ENCODE measurements at places on chromosomes 2 and 18. TPM values are rescaled to one million over a fixed set of nuclear protein-coding genes. Genes with fewer than 3 reads are reported as not detected.

Gene ANKRD23
- total RNA-seq = 1.3 TPM

Gene PROKR1
- total RNA-seq = not detected

Gene MRPS5
- 30.0 TPM for total RNA-seq

Gene GKN1
- 0.32 TPM for total RNA-seq

Gene DSG2
- 2.6 TPM for total RNA-seq

Gene SLC20A1
- total RNA-seq = 66.0 TPM

Gene TMEM169
- 0.43 TPM for total RNA-seq

Gene AOX1
- total RNA-seq = 57.4 TPM

- DNase-seq = no peak
These were observed 86.1 kb upstream of the SCG2 start for GRCh38 chr2:223688094-223688835.

- no peak for DNase-seq
These were observed 41.7 kb downstream of the NOL10 start for GRCh38 chr2:10647886-10648605.

GRCh38 chr2:220053919-220054318, 426.5 kb downstream of the SLC4A3 start:
- DNase-seq = no peak

- no peak for DNase-seq
These were observed 22.8 kb downstream of the SGPP2 start for GRCh38 chr2:222447131-222447530.

- no peak for DNase-seq
These were observed 122.5 kb downstream of the ARHGAP15 start for GRCh38 chr2:143251681-143252080.

- DNase-seq = no peak
These were observed 416.5 kb upstream of the KCNH7 start for GRCh38 chr2:163255086-163255485.

GRCh38 chr2:55025082-55025481, 25.2 kb downstream of the RTN4 start:
- DNase-seq = no peak

- DNase-seq = no peak
These were observed 38.0 kb downstream of the NPC1 start for GRCh38 chr18:23548275-23548674.

- DNase-seq = peak; percentile 30
These were observed 511.4 kb downstream of the KCNJ3 start for GRCh38 chr2:155209696-155210450.

DNA sequence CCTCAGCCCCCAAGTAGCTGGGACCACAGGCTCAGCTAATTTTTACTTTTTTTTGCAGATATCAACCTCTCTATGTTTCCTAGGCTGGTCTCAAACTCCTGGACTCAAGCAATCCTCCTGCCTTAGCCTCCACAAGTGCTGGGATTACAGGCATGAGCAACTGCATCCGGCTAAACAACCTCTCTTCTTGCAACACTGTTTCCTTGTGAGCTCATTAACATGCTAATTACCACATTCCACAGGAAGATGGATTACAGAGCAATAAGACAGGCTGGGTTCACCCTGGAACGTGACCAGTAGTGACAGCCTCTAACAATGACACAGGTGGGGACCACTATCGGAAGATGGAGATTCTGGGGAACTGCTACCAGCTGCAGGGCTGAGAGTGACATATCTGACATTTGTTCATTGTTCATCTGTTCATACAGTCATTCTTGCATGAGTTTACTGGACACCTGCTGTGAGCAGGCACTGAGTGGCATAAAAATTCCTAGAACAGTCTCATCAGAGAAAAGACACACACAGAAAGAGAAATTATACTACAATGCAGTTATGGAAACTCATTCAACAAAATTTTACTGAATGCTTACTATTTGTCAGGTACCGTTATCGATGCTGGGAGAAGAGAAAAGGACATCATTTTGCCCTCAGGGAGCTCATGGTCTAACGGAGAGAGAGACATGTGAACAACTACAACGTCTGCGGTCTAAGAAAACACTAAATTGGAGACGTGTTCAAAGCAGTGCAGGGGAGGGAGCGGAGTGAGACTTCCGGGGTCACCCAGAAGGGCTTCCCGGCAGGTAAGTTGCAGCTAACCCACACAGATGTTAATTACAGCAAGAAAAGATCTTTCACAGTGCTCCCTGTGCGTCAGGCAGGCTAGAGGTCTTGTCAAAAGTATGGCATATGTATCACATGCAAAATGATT, 37.6 kb downstream of the PROC start:
- no peak for DNase-seq

DNA sequence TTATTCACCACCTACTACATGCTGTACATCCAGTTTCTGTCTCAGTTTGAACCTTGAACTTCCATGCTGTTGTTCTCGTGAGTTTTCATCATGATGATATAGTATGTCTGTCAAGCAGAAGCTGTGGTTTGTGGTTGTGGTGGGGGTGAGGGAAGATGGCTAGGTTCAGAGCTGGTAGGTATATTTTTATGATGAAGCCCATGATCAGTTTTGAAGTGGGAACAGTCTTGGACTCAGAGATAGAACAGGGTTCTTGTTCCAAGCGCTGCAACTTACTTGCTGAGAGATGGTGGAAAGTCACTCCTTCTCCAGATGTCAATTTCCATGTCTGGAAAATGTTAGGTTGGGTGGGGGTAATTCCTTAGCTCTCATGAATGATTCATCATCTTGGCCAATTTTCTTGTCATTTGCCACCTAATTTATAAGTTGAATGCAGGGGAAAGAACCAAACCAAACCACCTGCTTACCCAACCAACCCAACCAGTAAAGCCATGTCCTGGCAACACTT, 21.6 kb downstream of the PMAIP1 start:
- DNase-seq = no peak

GRCh38 chr2:158305501-158305900, 151.1 kb downstream of the CCDC148 start:
- no peak for DNase-seq

GRCh38 chr2:3197308-3197707, 180.3 kb downstream of the EIPR1 start:
- DNase-seq = no peak

DNA sequence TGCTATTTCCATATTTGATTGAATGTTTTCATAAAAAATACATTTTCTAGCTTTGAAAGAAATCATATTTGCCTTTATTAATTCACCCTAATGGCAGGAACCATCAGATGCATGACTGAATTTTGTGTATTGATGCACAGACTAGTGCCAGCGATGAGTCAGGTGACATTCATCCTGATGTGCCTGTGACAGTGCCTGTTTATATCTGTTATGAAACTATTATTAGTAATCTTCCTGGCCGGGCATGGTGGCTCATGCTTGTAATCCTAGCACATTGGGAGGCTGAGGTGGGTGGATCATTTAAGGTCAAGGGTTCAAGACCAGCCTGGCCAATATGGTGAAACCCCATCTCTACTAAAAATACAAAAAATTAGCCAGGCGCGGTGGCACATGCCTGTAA, 170.0 kb downstream of the TSN start:
- no peak for DNase-seq

DNA sequence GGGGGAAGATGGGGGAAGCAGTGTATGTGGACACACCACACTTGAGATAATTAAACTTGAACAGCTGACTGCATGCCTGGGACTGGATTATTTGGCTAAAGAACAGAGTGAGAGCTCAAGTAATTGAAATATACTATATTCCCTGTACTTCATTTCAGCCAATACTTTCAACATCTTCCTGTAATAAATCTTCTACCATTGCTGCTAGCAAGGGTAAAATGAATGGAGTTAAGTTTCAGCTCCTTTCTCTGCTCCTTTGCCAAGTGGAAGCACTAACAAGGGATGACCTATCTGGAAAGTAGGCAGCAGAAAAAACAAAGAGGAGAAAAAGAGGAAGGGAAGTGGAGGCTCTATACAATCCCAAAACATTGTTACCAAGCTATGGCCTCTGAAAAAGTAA, 50.9 kb downstream of the MMADHC start:
- no peak for DNase-seq

- no peak for DNase-seq
These were observed 184.5 kb upstream of the VRK2 start for GRCh38 chr2:57862153-57862552.

- DNase-seq = no peak
These were observed 66.2 kb downstream of the ODC1 start for GRCh38 chr2:10381997-10382353.

DNA sequence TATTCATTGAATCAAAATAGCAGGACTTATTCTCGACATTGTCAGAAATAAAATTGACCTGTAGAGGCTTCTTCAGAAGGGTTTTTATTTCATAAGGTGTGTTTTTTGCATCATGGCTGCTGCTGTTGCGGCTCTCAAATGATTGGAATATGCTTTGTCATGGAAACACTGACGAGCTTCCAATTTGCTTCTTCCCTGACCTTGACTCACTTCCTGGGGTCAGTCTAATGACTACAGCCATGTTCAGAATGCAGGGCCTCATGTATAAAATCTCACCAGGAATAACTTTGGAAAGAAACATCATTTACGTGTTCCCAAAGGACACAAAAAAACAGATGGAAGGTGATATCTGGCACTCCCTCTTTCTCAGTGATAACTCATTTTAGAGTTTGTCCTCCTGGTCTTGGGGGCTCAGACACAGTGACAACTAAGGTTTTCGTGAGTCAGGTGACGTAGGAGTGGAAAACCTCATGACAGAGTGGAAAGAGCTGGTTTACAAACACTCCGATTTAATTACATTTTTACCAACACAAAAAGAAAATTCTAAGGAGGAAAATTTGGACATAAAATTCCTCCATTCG, 467.0 kb upstream of the RAB12 start:
- DNase-seq = peak; percentile 75

DNA sequence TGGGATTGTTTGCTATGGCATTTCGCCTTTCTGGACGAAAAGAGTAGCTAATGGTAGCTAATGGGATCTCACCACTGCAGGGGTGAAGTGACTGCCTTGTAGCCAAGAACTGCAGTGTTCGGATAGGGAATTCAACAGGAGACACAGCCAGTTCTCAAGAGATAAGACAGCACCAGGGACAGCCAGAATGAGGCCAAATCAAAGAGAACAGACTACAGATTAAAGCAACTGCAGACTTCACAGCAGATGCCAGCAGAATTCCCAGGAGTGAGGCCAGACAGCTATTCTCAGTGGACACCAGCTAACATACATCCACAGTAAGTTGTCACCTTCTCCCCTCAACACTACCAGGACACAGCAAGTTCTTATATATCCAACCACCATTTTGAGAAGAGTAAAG, 124.0 kb downstream of the PLA2R1 start:
- DNase-seq = no peak
